ENCODE measurements at places on chromosomes 12 and 14.
A peak's percentile ranks its signal among the peaks of the same experiment; 100 is the strongest.

DNA sequence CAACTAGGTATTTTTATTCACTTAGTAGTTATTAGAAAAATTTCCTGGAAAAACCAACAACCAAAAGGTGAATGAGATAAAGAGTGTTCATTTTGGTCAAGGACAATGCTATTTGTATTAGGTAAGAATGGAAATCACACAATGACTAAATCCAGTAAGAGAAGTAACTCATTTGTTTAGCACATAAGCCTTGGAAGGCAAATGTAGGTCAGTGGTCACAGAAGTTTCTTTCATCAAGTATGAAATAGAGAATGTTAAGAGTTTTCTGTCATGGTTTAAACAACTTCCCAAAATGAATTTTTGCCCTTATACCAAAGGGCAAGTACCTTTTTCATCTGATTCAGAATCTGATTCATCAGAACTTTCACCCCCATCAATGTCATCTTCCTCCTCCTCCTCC is 101.7 kb downstream of the KIF21A start:
- no peak for DNase-seq

DNA sequence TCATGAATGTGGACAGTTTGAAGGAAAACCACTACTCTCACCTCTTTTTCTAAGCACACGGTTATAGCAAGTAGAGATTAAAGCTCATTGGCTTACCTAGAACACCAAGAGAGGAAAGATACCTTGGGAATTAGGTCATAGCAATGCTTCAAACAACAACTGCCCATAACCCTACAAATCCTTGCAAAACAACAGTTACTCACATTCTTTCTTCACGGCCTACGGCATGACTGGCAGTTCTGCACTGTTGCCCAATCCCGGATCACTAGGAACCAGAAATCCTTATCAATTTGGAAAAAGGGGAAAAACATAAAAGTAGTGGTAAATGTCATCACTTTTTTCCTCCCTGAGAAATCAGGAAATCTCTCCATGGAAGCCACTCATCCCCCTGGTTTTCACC is 9.6 kb upstream of the ISM2 start:
- DNase-seq: no peak

- no peak for DNase-seq
Measured at GRCh38 chr14:92917041-92917940, 5.7 kb upstream of the CHGA start.

GRCh38 chr14:70943838-70944237 is 36.6 kb downstream of the PCNX1 start:
- no peak for DNase-seq

DNA sequence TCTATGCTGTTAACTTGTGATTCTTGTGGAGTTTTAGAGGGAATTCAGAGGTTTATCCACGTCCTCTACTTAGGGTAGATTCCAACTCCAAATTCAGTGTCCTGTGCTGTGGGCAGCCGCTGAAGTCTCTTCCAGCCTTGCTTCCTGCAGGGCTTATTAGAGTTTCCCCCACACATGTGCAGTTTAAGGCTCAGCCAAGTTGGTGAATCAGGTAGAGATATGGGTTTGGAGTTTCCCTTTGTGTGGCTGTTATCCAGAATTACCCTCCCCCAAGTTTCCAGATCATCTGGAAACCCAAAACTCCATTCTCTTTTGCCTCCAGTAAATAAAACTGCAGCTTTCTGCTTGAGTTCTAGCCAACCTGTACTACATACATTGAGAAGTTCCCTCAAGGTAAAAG is 853.7 kb downstream of the GALC start:
- no peak for DNase-seq

DNA sequence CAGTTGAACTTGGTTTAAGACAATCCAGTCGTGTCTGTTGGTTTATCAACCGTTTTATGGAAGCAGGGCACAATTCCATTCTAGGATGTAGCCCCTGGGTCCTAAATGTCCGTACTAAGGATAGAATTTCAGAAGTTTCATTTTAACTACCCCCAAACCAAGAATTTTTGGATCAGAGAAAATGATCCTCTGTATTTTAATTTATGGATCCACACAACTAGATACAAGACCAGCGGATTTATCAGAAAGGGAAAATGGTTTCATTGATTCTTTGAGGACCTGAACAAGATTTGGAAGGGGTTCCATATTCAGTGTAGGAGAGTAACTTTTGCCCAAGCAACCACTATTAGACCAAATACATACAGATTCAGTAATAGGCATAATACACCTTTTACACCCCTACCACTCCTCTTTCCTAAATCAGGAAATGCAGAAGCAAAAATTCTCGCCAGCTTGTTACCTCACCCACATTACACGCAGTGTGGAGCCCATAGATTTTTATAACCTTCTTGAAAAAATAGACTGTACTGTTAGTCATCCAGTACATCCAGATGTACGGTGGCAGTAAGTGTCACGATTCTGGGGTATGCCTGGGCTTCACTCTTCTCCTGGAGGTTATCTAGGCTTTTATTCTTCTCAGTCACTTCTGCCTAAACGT is 1.4 kb upstream of the FBXL14 start:
- DNase-seq: no peak

DNA sequence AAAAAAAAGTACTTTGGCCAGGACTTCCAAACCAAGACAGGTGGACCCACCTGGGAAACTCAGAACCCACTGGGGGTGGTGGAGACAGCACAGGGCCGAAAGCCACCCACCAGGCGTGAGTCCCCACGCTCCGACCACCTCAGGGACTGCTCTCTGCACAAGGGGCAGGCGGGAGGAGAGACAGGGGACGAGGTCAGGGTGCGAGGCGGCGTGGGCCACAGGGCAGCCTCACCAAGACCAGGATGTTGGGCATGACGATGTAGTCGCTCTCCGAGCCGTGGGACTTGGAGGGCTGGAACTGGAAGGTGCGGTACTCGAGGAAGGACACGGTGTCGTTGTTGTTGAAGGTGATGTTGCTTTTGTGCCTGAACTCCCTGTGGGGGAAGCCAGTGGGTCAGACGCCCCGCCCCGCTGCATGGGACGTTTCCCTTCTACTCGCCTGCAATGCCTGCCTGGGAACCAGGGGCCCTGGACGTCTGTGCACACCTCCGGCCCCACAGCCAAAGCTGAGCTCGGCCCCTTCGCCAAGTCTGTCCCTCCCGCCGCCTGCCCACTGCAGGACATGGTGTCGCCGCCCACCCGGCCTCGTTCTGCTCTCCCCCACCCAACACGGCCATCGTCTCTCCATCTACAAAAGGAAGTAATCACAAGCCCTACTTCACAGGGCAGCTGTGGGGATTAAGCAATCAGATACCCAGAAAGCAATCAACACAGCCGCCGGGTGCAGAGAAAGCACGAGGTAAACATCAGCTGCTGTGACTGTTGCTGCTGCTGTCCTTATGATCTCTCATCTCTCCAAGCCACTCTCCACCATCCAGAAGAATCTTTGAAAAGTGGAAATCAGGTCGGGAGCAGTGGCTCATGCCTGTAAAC is 48.7 kb downstream of the SCARB1 start:
- peak; percentile 34 for DNase-seq

DNA sequence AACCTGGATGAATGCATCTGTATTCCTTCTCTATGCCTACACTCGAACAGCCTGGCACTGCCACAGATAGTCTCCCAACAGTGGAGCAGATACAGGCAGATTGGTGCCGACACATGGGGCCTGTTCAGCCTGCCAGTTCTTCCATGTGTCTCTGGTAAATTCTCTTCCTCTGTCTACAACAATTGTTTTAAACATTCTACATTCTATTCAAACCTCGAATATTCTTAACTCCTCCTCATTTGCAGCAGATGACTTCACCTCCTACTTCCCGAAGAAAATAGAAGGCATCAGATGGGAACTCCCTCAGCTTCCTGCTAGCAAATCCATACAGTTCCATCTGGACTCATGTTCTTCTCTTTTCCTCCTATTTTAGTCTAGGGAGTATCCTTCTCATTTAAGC is 43.1 kb upstream of the OTOGL start:
- no peak for DNase-seq

GRCh38 chr14:103657471-103657870 is 28.5 kb downstream of the KLC1 start:
- no peak for DNase-seq

DNA sequence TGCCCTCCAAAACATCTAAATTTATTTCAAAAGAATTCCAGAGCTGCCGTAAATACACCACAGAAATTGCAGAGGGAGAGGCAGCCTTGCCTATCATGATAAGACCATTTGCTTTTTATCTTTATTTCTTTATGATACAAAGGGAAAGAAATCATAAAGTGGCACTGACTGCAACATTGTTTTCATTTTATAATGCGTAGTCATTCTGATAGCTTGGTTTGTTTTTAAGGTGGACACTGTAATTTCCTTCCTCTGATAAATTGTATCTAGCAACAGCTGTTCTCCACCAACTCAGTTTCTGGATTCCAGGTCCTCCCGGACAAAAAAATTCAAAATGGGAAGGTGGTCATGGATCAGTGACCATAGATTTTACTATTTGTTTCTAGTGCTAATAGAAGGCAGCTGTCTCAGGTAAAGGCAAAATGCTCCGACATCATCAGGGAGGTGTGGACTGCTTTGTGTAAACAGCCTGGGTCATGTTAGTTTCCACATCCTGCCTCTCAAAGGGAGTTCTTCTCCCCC is 623 bp upstream of the TSPAN8 start:
- no peak for DNase-seq

- DNase-seq: no peak
Measured at GRCh38 chr14:101288436-101289229, 272.7 kb upstream of the DIO3 start.

GRCh38 chr12:43222796-43223195 is 329.2 kb downstream of the ADAMTS20 start:
- DNase-seq: no peak

DNA sequence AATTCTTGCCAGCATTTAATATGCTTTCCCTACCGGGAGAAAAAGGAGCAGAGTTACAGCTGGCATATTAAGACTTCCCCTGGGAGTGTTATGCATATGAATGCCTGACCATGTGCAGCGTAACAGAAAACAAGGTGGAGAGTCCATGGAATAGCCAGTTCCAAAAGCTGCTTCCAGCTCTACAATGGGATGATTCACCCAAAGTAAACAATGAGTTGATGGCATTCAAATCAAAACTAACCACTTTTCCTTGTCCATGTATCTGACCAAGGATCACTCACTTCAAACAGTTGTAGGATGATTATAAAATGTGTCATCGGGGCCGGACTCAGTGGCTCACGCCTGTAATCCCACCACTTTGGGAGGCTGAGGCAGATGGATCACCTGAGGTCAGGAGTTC is 48.1 kb upstream of the BICDL1 start:
- no peak for DNase-seq

GRCh38 chr14:69190191-69190590 is 1.1 kb upstream of the EXD2 start:
- no peak for DNase-seq

GRCh38 chr12:124024776-124025175 is 51.8 kb downstream of the ZNF664 start:
- DNase-seq: no peak

GRCh38 chr14:97930166-97930565 is 1133.0 kb downstream of the VRK1 start:
- DNase-seq: no peak

- DNase-seq: peak; percentile 21
Measured at GRCh38 chr14:105340821-105341733, 26.5 kb downstream of the PACS2 start.
